MCF 10A (cell line): ENCODE measurements at places on chromosomes 7 and 10. TPM values are rescaled to one million over a fixed set of nuclear protein-coding genes. Genes with fewer than 3 reads are reported as not detected.

Gene SCART1
- 0.93 and 1.3 TPM in 2 replicates for total RNA-seq

Gene ANKRD1
- total RNA-seq: 0.20 and 0.65 TPM in 2 replicates

Gene ERCC6
- 54.0 and 64.4 TPM in 2 replicates for total RNA-seq

DNA sequence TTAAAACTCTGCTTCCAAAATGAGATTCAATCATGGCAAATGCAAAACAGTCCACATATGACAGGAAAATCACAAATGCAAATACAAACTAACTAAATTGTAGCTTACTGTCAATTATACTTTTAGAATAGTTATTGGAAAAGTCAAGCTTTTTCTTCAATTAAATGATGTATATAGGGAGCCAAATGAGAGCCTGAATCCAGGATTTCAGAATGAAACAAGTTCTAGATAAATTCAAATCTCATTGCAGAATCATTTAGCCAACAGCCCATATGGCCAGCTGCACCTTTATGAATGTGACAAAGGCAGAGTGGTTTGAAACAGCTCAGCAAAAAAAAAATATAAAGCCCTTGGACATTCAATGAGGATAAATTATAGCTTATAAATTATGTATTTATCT lies 82.2 kb upstream of the SCIN start:
- peaks cover 17% of the 10 kb centered on the region for H3K27me3 ChIP-seq
- no peaks in the 10 kb centered on the region for H3K4me1 ChIP-seq
- H3K27ac ChIP-seq: no peak overlapping the region
- H3K36me3 ChIP-seq: no peaks in the 10 kb centered on the region
- no peak overlapping the region for H3K4me3 ChIP-seq

DNA sequence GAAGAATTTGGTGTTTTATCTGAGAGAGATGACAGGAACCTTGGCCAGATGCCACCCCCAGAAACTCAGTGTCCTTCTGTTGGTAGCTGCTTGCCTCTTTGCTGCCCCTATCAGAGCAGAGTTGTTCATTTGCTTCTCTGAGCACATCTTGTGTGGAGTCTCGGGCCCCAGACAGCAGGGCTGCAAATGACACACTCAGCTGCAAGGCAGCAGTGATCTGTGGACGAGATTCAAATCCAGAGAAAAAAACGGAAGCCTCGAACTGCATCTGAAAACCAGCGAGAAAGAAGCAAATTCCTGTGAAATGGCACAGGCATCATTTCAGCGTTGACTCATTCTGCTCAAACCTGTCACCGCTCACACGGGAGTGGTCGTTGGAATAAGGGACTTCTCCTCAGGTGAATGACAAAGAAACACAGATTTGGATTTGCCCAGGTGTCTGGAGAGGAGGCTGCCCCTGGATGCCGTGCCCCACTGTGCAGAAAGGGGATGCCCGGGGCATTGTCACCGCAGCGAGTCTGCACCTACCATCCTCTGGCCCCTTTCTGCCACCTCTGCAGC lies 144.7 kb downstream of the PFKFB3 start:
- H3K27me3 ChIP-seq: peaks cover 36% of the 10 kb centered on the region
- no peaks in the 10 kb centered on the region for H3K4me1 ChIP-seq
- no peak overlapping the region for H3K27ac ChIP-seq
- DNase-seq: no peak
- no peaks in the 10 kb centered on the region for H3K36me3 ChIP-seq
- H3K4me3 ChIP-seq: no peak overlapping the region

Gene CDC14C
- total RNA-seq: not detected in 2 replicates

GRCh38 chr10:12697764-12698163 lies 303.7 kb downstream of the CCDC3 start:
- peaks cover 12% of the 10 kb centered on the region for H3K4me1 ChIP-seq
- H3K36me3 ChIP-seq: peaks cover 6% of the 10 kb centered on the region
- no peak overlapping the region for H3K4me3 ChIP-seq

GRCh38 chr7:102189756-102190155 lies 96.9 kb upstream of the SH2B2 start:
- H3K36me3 ChIP-seq: peaks cover 35% of the 10 kb centered on the region
- H3K4me1 ChIP-seq: no peaks in the 10 kb centered on the region
- no peak for DNase-seq
- H3K4me3 ChIP-seq: no peak overlapping the region
- H3K27me3 ChIP-seq: no peaks in the 10 kb centered on the region

GRCh38 chr10:112807013-112807412 lies 143.0 kb upstream of the TCF7L2 start:
- no peak for DNase-seq
- H3K27me3 ChIP-seq: no peaks in the 10 kb centered on the region
- H3K36me3 ChIP-seq: peaks cover 11% of the 10 kb centered on the region
- H3K4me1 ChIP-seq: peaks cover 4% of the 10 kb centered on the region
- H3K4me3 ChIP-seq: no peak overlapping the region
- no peak overlapping the region for H3K27ac ChIP-seq

DNA sequence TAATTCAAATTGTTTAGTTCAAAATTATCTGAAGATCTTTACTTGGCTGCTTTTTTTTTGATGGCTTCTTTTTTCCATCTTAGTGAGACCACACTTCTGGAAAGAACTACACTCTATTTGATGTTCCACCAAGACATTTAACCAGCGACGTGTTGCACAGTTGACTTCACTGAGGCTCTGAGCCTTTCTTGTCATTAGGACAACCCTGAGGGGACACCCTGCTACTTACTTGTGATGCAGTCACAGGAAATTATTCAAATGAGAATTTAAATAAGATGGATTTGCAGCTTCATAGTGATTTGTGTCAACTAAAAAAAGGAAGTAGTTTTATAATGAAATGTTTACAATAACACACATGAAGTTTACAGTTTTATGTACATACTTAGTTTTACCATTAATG lies 25.6 kb upstream of the PIK3CG start:
- H3K27ac ChIP-seq: no peak overlapping the region
- no peak overlapping the region for H3K4me3 ChIP-seq
- no peaks in the 10 kb centered on the region for H3K4me1 ChIP-seq

GRCh38 chr10:101770331-101771215 lies 5.3 kb downstream of the FGF8 start:
- H3K4me3 ChIP-seq: no peak overlapping the region
- no peak for DNase-seq
- H3K27ac ChIP-seq: no peak overlapping the region
- H3K27me3 ChIP-seq: peaks cover 37% of the 10 kb centered on the region
- H3K4me1 ChIP-seq: no peaks in the 10 kb centered on the region

Gene UPK3B
- 1.0 and 1.1 TPM in 2 replicates for total RNA-seq
